Femur (tissue), 1 donor: ENCODE measurements at places on chromosomes 5 and 9.
A peak's percentile ranks its signal among the peaks of the same experiment; 100 is the strongest.

- no peak for DNase-seq
Observed at GRCh38 chr9:94931740-94932139, 205.2 kb downstream of the AOPEP start.

DNA sequence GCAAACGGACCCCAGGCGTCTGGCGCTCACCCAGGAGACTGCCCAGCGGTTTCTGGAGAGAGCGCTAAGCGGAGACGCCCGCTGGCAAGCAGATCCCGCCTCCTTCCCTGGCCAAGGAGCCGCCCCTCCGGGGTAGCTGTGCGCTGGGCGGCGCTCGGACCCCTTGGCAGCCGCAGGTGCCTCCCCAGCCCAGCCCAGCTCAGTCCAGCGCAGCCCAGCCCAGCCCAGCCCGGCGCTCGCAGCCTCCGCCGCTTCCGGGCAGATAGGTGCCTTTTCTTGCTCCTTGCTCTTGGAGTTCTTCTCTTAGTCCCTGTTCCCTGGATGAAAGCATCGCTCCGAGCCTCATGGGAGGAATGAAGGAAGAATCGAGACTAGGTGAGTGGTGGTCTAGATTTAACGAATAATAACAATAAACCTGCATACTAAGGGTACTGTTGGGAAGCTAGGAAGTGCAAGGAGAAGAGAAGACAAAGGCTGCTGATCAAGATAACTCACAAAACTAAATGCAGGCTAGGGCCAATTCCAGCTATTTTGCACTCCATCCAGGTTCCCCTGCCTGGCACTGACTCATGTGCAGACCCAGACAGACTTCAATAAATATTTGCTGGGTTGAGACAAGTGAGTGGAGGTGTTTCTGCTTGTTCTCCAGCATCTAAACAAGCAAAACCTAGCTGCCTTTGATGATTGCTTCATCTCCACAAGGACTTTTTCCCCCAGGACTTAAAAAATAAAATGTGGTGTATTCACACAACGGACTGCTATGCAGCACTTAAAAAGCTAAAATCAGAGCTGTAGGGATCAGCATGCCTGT is at the start of gene STK32A:
TSS of gene STK32A (plus strand) at position 202 of the 811 bp plus-strand sequence. CDS start 4,609 bp downstream, outside the sequence.
- peak; percentile 68 for DNase-seq

DNA sequence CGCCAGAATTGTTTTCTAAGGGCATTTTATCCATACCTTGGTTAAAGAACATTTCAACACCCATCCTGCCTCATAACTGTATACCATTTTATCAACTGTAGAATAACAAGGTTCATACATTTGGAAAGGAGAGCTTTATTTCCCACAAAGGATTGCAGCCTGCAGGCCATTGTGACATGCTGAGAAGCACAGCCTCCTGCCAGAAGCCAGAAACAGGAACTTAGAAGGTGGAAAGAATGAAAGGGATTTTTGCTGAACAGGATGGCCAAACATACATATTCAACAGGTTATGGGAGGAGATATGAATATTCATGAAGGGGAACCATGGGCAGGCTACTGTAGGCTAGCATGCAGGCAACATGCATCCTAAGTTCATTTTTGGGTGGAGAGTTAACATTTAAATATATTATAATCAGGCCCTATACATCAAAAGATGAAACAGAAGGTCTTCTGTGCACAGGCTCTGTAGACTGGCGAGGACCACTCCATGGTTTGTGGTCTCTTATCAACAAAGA is 59.9 kb upstream of the DIRAS2 start:
- DNase-seq = no peak

DNA sequence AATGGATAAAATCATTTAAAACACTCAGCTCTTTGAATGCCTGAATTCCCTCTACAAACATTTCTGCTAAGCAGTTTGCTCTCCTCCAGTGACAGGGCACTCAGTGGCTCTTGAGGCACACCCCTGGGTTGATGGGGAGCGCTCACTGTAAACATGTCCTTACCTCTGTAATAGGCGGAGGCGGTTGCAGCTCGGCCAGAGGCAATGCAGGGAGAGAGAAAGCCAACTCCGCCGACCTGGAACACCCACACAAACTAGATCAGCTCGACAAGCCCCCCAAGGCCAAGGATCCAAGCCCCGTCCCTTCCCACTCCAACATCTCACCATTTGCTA is 329 bp downstream of the CDC23 start:
- DNase-seq = no peak

GRCh38 chr9:114958021-114958843 is 27.8 kb upstream of the TNFSF8 start:
- DNase-seq = peak; percentile 42

DNA sequence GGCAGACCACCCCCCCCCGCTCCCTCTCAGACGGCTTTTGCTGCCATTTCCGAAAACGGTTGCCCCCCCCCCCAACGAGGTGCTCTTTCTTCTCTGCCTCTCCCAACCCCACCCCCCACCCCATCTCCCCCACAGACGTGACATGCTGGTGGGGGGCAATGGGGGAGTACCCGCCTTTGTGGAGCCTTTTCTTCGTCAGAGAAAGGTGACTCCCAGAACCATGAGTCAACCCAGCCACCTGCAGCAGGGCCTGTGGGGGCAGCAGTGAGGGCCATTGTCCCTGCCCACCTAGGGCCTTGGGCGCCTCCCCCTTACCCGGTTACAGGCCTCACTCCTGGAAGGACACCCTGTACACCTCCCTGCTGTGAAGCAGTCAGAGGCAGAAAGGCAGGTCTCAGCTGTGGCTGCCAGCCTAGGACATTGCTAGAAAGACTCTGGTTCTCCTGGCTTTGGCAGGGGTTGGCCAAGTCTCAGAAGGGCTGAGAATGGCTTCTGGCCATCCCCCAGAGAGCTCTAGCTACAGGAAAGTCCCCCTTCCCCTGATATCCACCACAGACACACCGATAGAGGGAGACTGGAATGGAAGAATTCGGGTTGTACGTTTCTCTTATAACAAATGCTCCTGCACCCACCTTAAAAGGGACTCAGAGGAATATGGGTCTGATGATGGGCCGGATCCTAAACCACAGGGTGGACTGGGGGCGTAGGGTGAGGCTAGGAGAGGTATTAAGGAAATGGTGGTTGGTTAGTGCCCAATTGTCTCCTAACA is 2.2 kb downstream of the DNAJB5 start:
- DNase-seq = no peak

- DNase-seq = no peak
Observed at GRCh38 chr5:156497804-156498208, 170.8 kb downstream of the SGCD start.

DNA sequence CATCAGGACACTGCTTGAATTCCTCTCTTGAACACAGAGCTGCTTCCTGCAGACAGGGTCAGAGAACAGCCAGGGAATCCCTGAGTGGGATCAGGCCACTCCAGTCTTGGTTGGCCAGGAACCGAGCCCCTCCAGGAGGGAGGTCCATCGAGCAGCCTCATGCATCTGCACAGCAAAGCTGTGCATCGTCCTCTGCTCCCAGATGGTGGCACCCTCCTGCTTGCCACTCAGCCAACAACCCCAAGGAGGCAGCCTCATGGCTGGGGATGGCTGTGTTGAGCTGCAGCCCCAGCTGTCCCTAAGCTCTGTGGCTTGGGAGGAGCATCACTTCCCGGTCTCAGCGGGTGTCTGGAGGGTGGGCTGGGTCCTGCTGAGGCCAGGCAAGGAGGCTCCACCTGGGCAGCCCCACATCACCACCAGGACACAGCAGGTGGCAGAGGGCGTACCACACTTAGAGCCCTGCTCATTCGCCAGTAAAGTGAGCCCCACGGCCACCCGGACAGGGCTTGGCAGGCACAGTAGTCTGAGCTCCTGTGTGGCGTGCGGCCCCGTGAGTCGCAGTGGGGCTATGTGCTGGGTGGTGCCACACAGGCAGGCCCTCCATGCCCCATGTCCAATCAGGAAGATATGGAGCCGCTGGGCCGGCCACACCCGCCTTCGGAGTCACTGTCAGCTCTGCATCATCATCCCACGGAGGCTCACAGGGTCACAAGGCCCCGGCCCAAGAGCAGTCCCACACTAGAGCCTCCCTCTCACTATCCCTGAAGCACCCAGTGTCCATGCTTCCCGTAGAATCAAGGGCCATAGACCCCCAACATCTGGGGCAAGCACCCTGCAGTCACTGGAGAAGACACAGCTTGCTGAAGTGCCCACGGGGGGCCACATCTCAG is 11.9 kb downstream of the LPCAT1 start:
- DNase-seq = peak; percentile 14

GRCh38 chr5:23820765-23821471 is 313.5 kb downstream of the PRDM9 start:
- no peak for DNase-seq

DNA sequence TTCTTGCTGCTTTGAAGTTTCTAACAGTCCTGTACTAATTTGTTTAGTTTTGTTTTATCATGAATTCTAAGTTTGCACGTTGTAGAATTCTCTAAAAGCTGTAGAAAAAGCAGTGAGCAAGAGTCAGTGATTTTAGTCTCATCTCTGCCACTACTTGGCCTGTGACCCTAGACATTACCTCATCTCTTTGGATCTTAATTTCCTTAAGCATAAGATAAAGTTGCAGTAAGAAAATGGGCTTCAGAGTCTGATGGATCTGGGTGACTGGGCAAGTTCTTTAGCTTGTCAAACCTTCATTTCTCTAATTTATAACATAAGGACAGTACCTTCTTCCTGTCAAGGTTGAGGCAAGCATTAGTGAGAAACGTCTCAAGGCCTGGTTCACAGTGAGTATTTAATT is 247.9 kb downstream of the DMRT2 start:
- no peak for DNase-seq

- DNase-seq = no peak
Observed at GRCh38 chr5:59790376-59790775, 103.2 kb downstream of the PDE4D start.

DNA sequence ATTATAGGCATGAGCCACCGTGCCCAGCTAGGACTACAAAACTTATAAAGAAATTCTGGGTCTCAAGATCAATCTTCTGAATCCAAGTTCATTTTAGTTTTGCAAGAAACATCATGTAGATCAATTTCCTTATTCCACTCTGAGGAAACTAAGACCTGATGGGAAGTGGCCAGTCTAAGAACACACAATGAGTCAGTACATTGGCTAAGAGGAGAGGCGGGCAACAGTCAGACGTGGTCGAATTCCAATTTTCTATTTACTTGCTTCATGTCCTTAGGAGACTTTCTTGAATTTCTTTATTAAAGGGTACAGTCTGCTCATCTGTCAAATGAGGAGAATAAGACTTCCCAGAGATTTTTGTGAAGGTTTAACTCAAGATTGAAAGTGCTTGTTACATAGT is 432.1 kb upstream of the BRINP1 start:
- no peak for DNase-seq

- no peak for DNase-seq
Observed at GRCh38 chr5:172941067-172941516, 18.1 kb upstream of the RPL26L1 start.

DNA sequence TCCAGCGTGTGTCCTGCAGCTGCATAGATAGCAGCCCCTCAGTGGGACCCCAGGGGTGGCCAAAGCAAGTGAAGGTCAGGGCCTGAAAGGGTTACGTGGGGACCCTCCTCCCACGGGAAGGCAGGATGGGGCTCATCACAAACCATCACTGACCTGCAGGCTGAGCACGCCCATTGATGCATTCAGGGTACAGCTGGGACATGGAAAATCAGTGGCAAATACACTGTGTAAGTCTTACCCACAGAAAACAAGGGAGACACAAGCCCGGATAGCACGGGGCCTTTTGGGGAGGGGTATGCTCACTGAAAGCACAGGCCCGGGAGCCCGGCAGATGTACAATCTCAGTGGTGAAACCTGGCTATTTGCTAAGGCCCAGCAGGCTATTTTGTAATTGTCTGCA is 49.1 kb downstream of the SEMA4D start:
- no peak for DNase-seq

DNA sequence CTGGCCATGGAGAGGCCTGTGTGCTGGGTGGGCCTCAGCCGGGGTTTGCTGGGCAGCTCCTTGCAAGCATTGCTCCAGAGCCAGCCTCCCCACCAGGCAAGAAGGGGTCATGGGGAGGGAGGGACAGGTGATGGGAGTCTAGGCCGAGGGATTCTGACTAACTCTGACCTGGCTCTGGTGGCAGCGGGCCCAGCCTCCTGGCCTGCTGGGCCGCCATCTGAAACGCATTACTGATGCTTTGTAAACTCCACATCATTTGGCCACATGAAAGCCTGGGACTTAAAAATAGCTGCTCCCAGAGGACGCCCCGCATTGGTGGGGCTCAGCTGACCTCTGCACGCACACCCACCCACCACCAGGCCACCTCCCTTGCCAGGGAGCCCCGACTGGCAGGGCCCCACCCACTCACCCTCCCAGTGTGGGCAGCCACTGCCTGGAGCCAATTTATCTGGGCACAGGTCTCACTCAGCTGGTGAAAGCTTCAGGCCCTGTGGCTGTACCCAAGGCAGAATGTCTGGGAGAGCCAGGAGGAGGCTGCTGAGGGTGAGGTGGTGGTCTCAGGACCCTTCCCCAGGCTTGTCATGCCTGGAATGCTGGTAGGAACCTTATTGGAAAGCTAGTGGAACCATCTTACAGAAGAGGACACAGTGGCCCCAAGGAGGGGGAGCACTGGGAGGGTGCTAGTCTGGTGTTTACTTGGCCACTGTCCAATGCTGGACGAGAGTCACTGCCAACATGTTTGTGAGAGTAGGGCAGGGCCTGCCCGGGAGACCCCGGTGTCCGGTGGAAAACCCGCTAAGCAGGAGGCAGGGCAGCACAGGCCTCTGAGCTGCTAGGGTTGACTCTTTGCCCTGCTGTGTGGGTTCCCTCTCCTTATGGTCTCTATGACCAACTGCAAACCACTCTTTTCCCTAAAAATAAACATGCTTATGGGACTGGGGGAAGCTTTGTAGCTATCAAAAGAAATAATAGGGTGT is 10.8 kb downstream of the TCF7 start:
- DNase-seq = peak; percentile 79

- no peak for DNase-seq
Observed at GRCh38 chr5:67475489-67475888, 278.9 kb upstream of the CD180 start.

DNA sequence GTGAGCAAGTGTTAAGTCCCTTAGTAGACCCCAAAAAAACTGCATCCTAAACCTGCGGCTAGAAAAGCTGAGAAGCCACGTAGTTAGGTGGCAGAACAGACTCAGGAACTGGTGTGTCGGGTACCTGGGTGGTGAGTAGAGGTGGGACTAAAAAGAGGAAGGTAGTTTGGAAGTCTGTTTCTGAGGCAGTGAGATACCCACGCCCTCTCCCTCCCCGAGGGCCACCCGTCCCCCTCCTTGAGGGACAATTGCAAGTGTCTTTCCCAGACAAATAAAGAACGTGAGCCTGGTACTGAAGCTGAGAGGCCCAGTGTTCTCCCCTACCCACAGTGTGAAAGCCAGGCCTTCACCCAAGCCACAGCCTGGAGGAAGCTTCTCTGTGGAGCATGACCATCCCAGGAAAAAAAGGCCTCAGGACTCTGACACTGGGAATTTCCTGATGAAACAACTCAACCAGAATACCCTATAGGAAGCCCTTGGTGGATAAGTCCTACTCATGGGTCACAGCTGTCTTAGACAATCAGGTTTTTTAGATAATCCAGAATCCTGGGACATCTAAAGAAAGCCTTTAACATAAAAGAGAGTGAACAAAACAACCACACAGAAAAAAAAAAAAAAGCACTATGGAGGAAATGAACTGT is 7.0 kb upstream of the CD74 start:
- no peak for DNase-seq

- no peak for DNase-seq
Observed at GRCh38 chr5:90853750-90854149, 295.2 kb downstream of the ADGRV1 start.
